ENCODE measurements at places on chromosomes 5 and 9.

GRCh38 chr5:143014017-143014651, 244.0 kb downstream of the ARHGAP26 start:
- DNase-seq = no peak

GRCh38 chr5:62460578-62460983, 48.0 kb downstream of the IPO11 start:
- DNase-seq = no peak

- no peak for DNase-seq
Measured at GRCh38 chr9:79477955-79478771, 93.6 kb upstream of the TLE4 start.

DNA sequence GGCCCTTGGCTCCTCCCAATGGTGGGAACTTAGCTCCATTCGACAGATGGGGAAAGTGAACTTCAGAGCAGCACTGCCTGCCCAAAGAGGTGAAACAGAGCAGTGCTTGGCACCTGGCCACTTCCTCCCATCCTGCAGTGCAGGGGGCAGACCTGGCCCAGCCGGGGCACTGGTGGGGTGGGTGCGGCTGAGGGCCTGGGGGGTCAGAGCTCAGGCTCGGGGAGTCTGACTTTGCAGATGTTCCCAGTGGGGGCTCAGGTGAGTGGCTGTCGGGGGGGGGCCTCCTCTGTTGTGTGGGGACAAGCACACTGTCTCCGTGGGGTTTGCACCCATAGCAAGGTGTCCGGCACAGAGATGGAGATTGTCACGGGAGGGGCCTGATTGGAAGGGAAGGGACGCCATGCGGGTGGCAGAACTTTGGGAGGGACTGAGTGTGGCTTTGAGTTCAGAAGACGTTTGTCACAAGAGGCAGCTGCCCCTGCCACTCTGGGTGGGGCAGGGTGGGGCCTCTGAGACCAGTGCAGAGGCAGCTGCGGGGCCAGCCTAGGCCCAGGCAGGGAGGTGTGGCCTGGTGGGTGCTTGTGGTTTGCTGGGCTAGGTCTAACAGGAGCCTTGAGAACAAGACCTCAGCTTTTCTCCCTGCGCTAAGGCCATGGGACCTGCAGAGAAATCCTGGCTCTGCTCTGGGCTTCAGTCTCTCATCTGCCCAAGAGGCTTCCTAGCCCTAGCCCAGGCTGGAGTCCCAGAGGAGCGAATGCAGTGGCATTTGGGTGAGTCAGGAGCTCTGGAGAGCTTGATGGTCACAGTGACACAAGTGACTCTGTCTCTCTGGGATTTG, 2.5 kb downstream of the MYMK start:
- DNase-seq = no peak

GRCh38 chr5:14200312-14200990, 57.3 kb downstream of the TRIO start:
- no peak for DNase-seq

- no peak for DNase-seq
Measured at GRCh38 chr5:112349371-112349770, 69.7 kb downstream of the EPB41L4A start.

- DNase-seq = no peak
Measured at GRCh38 chr5:66494437-66494836, 101.8 kb upstream of the MAST4 start.

- no peak for DNase-seq
Measured at GRCh38 chr9:101121836-101122399, 93.4 kb downstream of the PLPPR1 start.

- no peak for DNase-seq
Measured at GRCh38 chr5:132315529-132316067, 21.4 kb downstream of the SLC22A4 start.

DNA sequence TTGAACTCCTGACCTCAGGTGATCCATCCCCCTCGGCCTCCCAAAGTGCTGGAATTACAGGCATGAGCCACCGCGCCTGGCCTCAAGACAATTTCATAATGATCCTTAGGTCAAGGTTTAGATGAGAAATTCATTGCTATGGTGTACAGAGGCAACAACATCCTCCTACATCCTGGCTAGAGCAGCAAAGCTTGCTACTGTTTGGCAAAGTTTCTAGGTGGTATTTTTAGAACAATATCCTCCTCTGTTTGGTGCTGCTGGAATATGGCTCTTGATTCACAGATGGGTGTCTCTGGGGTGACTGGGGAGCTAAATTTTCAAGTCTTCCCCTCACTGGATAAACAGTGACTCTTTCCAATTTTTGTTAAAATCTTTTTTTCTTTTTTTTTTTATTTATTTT, 30.6 kb downstream of the CRHBP start:
- no peak for DNase-seq

GRCh38 chr9:34744295-34745221, 34.6 kb upstream of the CCL21 start:
- DNase-seq = no peak

DNA sequence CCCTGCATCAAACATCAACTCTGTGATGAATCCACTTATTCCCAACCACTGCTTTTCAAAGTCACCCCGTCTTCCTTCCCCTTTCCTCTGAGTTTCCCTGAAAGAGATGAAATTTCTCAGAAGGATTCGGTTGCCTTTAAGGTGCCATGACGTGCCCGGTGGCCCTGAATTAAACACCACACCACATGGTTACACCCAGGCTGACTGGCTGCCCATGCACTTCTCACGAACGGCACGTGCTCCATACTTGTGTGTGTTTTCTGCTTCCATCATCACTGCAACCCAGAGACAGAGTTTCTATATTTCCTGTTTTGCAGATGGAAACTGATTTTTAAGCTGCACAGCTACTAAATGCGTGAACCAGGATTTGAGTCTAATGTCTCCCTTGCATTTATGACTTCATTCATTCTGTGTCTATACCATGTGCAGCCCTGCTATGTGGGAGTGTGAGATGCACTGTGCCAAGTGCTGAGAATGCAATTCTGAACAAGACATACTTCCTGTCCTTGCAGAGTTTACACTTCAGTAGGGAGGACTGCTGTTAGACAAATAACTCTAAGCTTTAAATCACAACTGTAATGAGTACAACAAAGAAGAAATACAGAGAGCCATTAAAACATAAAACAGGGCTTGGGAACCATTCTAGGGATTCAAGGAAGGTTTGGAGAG, 162.9 kb downstream of the NXNL2 start:
- DNase-seq = no peak

GRCh38 chr5:105158526-105158925, 1595.9 kb upstream of the NUDT12 start:
- DNase-seq = no peak

- DNase-seq = no peak
Measured at GRCh38 chr9:99046068-99046467, 58.8 kb upstream of the TGFBR1 start.

- no peak for DNase-seq
Measured at GRCh38 chr5:145983446-145983845, 47.1 kb downstream of the SH3RF2 start.

GRCh38 chr5:148186248-148187003, 16.4 kb upstream of the SPINK6 start:
- no peak for DNase-seq

GRCh38 chr9:34218446-34218845, 39.6 kb downstream of the UBAP1 start:
- DNase-seq = no peak

DNA sequence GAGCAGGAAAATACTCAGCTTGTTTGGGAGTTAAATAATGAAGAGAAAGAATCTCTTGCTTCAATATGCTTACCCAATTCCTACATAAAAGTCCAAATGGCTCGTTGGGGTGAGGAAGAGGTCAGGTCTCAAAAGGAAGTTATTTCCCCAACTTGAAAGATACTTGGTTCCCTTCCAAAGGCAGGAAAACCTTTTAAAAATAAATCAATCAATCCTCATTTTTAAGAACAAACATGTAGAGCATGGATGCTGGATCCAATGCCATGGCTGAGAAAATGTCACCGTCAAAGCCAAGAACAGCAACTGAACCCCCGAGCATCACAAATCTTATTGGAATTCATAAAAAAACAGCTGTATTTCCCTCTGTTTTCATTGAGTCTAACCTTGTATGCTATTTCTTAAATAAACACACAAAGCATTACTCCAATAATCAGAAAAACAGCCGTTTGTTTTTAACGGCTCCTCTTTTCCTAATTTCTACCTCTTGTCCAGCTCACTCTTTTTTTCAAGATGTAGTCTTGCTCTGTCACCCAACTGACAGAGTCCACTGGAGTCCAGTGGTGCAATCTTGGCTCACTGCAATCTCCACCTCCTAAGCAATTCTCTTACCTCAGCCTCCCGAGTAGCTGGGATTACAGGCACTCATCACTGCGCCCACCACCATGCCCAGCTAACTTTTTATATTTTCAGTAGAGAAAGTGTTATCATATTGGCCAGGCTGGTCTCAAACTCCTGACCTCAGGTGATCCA, 140.7 kb downstream of the GNA14 start:
- no peak for DNase-seq

DNA sequence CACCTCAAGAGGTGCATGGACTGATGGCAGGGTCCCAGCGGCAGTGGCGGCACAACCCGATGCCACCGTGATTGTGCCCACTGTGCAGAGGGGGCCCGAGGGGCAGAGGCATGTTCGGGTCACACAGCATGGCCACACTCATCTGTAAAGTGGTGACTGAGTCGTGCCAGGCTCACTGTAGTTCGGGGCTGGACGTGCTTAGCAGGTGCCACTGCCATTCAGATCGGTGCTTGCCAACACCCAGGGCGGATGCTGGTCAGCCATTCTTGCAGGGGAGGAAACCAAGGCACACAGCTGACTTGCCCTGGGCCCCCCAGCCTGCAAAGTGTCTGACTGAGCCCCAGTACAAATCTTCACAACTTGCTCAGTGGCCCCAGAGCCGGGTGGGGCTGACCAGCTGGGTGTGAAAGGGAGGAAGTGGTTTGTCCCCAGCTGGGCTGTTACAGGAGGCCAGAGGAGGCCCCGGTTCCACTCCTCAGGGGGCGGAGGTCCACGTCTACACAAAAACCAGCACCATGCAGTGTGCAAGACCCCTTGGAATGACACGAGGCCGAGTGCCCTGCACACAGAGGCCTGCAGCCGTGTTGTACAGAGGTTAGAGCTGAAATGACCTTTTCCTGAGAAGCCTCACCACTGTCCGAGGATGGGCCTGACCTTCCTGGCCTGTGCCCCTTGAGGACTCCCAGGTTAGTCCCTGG, 17.9 kb downstream of the FGD3 start:
- DNase-seq = no peak

DNA sequence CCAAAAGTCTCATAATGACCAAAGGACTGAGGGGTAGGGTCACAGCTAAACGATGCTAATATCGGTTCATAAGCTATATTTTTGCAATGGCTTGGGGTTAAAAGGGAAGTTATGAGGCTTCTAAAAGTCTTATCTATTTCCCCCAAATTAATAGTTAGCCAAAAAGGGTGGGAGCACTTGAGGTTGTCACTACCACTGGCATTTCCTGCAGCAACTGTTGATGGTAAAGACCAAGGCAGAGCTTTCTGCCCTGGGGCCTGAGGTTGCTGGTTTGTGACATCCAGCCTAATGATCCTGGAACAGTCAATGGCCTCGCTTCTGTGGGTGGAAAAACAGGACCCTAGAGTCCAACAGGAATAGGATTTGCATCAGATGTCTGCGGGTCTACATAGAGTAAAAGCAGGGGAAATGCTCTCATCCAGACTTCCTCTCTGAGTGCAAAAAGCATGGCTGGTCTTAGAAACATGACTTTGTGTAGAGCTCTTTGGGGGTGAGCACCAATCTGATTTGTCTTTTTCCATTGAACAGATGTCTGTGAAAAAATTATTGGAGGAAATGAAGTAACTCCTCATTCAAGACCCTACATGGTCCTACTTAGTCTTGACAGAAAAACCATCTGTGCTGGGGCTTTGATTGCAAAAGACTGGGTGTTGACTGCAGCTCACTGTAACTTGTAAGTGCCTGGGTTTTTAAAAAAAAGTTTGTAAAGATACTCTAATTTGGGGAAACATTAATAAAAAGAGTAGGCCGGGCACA, 2.7 kb downstream of the GZMA start:
- DNase-seq = no peak

GRCh38 chr9:7452378-7452777, 347.2 kb downstream of the DMAC1 start:
- no peak for DNase-seq

DNA sequence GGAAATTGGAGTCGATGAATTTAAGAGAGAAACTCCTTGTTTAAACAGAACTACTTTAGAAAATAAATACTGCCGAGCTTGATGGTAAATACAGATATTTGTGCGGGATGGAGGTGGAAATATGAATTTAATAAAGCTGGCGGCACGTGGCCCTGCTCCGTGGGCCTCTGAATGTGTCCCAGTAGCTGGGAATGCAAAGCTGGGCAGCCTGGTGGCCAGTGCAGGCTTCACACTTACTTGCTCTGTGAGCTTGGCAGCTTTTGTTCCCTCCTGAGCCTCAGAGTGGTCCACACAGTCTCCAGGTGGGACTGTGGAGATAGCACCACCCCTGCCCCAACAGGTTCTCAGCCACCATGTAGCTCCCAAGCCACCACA, 45.9 kb downstream of the BARX1 start:
- DNase-seq = no peak

DNA sequence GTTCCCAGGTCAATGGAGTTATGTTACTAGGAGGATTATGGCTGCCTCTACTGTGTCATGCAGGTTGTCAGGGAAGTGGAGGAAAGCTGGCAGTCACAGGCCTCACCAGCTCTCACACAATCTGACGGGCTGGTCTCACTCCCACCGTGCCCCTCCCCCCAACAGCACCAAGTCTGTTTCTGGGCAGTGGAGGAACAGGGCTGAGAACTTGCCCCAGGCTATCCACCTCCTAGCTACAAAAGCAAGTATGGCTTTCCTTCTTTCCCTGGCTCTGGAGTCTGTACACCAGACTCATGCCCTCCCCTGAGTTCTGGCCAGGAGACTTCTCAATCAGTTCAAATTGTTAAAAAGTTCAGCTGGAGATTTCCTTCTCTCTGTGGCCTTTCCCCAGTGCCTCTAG, 25.7 kb upstream of the RIOK2 start:
- DNase-seq = no peak

- DNase-seq = no peak
Measured at GRCh38 chr9:81578606-81579005, 110.7 kb downstream of the TLE1 start.

DNA sequence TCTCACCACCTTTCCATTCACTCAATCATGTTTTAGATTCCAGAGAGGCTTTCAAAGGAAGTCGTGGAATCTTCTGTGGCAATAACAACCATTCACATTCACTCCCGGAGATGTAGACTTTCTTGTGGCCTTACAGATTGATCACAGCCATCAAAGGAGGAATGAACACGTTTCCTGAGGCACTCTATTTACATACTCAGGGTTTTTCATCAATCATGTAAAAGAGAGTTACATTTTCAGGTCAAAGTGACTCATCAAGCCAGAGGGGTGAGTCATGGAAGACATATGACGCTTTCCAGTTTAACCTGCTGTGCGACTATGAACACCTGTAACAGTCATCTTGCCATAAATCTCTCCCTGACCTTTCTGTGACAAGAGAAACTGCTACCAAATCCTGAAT, 39.3 kb upstream of the RAD23B start:
- no peak for DNase-seq

DNA sequence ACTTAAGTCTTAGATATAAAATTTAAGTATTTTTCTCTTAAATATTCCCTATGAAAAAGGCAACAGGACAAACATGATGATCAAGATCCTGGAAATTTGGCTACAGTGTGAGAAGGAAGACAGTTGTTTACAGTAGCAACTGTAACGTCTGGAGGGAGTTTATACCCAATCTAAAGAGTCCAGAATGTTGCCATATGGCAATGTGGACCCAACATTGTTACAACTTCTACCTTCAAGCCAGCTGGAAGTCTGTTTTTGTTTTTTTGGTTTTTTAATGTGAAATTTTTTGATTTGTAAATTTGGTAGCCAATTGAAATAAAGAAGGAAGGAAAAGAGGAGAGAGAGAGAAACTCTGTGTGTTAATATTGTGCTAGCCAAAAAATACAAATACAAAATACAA, 233.4 kb downstream of the CHSY3 start:
- no peak for DNase-seq

GRCh38 chr5:165576678-165577275, 2071.4 kb downstream of the MAT2B start:
- no peak for DNase-seq
